ENCODE measurements at places on chromosomes 7 and 10.

DNA sequence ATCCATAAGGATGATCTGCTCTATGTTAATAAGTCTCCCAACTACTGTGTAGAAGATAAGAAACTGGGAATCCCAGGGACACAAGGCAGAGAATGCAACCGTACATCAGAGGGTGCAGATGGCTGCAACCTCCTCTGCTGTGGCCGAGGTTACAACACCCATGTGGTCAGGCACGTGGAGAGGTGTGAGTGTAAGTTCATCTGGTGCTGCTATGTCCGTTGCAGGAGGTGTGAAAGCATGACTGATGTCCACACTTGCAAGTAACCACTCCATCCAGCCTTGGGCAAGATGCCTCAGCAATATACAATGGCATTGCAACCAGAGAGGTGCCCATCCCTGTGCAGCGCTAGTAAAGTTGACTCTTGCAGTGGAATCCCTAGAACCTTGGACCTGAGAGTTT lies 10.3 kb downstream of the WNT16 start:
- DNase-seq: no peak

DNA sequence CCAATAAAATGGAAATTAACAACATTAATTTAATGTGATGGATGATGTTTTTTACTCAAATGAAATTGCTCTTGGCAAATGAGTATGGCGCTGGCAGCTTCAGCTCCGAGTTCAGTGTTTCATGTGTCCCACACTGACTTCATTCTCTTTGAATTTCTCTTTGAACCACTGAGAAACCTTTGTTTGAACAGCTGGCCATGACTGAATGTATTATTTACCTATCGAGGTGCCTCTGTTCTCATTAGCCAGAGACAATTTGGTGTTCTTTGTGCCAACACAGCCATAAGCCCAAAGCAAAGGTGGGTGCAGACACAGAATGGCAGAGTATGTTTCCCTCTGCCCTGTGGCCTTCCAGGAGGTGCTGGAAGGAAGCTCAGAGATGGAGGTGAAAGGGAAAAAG lies 42.1 kb downstream of the TMEM178B start:
- no peak for DNase-seq

- peak; percentile 48 for DNase-seq
Measured at GRCh38 chr10:96585736-96586418, 935 bp downstream of the TM9SF3 start.

DNA sequence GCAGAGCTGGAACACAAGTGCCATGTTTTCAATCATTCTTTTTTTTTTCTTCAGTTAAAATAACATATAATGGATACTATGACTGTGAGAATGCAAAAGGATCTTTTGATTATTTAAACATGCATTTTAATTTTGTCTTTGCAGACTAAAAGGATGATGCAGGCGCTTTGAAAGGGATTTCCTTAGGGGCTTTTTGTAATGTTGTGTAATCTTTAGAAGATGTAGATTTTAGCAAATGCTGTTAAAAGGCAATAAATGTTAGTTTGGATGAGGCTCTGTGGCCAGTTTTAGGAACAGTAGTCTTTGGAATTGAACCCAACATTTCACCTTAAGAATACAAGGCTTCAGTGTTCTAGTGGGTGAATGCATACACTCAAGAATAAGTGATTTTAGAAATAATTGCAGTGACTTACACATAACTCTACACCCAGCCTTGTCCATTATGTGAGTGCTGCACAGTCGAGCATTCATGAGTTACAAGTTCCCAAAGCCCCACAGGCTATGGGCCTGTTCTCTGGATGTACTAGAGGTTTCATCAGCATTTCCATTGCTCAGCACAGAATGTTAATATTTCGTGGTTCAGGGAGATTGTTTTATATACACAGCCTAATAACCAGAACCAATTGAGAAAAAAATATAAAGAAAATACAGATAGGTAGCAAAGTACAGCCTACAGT lies 11.6 kb downstream of the PAPSS2 start:
- no peak for DNase-seq

DNA sequence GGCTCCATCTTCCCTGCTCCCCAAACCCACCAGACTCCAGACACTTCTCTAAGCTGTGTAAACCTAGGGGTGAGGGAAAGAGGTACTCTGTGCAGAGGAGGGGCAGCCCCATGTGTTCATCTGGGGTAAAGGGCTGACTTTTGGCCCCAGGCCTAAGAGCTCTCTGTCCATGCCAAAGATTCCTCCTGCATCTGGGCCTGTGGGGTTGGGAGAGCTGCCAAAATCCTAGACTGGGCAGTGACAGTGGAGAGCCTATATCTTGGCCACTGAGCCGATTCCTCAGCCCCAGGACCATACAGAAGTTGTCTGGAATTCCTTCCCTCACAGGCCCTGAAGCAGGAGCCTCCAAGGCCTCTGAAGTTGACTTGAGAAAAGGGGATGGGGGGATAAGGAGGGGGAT lies 25.3 kb upstream of the LEP start:
- DNase-seq: no peak

- no peak for DNase-seq
Measured at GRCh38 chr7:102417105-102417504, 16.3 kb upstream of the ORAI2 start.

- no peak for DNase-seq
Measured at GRCh38 chr10:124180947-124181549, 87.7 kb upstream of the CHST15 start.

- no peak for DNase-seq
Measured at GRCh38 chr7:67550801-67551436, 554.3 kb downstream of the TYW1 start.

GRCh38 chr7:100435401-100436304 lies 644 bp downstream of the PPP1R35 start:
- DNase-seq: no peak

DNA sequence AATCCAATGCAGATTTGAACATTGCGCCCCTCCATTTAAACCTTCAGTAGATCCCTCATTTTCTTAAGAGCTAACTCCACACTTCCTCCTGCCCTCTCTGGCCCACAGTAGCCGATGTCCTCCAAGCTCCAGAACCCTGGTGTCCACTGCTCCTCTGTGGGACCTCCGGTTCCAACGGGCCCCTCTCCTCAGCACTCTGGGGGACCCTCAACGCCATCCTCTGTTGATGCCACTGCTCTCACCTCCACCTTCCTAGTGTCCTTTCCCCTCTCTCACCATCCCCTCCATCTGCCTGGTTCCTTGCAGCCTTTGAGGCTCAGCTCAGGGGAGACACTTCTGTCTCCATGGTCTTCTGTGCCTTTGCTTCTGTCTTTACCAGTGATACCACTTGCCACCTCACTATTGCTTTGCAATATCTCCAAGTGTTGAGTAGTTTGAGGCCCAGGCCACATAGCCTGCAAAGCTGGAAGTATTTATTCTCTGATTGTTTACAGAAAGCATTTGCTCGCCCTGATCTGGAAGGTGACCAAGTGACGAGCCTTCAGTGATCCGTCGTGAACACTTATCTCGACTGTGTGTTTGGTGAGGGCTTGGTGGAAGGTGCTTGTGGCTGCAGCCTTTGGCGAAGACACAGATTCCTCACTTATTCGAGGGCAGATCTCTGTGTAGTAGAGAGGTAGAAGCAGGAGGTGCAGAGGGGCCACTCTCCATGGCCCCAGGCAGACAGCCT lies 104.8 kb upstream of the SHH start:
- no peak for DNase-seq

- no peak for DNase-seq
Measured at GRCh38 chr7:126411032-126411820, 841.5 kb downstream of the GRM8 start.

DNA sequence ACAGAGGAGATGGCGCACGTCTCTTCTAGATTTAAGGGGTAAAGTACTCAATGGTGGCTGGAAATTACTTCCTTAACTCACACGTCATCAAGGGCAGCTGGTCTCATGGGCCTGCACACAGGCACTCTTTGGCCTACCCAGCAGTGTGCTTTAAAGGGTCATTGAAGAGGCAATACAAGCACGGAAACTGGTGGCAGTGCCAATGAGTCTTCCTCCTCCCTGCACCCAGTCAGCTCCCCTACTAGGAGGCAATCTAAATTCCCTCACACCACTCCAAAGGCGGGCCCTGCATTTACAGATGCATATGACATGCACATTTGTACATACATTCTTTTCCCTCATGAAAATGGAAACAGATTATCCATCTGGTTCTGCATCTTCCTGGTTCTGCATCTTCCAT lies 47.4 kb downstream of the PPIF start:
- DNase-seq: no peak
